Fibroblast of skin of left quadriceps (primary cell): ENCODE measurements at places on chromosomes 12 and 14.
A peak's percentile ranks its signal among the peaks of the same experiment; 100 is the strongest.

DNA sequence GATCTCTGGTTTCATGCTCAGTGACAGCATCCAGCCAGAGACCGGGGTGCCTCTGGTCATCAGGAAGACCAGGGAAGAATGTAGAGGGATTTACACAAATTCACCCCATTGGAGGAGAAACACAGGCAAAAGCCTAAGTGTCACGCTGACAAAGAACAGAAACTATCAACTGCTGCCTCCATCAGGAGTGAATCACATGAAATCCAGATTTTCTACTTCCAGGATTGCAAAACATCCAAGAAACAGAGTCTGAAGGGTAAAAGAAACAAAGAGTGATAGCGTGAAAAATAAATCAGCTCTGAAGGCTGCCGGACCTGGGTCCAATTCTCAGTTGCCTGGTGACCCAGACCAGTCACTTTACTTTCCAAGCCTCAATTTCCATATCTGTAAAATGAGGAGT is 136.1 kb upstream of the MAP1LC3B2 start:
- peak; percentile 70 for DNase-seq

DNA sequence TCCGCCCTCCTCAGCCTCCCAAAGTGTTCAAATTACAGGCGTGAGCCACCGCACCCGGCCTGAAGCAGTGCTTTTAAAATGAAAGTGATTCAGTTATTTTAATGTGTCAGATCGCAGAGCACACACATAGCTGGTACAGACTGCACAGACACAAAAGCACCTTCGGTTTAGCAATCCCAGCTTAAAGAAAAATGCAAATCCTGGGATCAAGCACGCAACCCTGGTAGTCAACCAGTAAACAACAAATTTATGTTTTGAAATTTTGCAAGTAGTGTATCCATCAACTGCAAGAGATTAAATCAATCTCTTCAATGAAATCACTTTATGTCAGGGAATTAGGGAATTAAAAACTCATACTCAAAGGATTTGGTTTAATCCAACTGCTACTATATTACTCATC is 28.4 kb downstream of the SLC38A1 start:
- no peak for DNase-seq

DNA sequence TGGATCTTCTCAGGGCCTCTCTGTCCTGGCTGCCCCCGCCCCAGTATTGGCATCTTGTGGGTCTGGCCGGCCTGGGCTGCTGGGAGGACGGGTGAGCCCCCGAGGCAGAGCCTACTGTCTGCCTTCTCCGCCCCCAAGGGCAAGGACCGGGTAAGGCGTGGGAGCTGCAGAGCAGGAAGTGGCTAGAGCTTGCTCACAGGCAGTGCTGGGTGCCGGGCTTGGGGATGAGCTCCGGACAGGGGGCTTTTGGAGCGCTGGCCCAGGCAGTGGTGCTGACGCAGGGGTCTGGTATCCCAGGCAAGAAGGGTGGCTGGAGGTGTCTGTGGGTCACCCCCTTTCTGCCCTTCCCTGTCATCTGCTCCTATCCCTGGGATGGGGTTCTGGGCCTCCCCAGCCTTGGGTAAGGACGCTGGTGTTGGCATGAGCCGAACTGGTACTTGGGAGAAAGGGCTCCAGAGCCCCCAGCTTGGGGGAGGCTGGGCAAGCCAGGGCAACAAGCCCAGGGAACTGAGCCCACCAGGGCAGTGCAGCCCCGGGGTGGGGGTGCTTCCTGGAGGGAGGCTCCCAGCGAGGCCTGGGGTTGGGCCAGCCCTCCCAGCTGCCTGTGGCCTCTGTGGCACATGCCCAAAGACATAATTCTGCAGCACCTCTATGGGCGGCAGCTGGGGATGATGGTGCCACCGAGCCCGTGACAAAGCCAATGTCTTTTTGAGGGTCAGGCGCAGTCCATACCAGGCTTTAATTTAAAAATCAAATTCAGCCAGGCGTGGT is 126.3 kb downstream of the KIF26A start:
- no peak for DNase-seq

- DNase-seq = no peak
Observed at GRCh38 chr12:89357297-89357730, 5.0 kb upstream of the DUSP6 start.

GRCh38 chr12:49483619-49484018 is 55.2 kb upstream of the KCNH3 start:
- DNase-seq = no peak

GRCh38 chr14:68604361-68604730 is 188.5 kb downstream of the ZFP36L1 start:
- DNase-seq = no peak

DNA sequence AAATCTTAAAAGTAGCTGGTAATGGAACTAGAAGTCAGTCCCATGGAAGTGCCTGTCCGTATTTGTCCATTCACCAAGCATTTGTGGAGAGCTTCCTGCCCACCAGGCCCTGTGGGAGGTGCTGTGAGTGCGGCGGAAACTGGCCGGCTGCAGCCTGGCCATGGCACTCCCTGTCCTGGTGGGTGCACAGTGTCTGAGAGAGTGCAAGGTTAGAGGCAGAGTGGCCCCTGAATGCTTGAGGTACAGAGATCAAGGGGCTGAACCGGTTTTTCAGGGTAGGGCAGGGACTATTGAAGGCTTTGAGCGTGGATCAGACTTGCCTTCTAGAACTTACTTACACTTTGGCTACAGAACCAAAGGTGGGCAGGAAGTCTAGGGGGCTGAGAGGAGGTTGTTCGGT is 92.9 kb downstream of the ESR2 start:
- DNase-seq = no peak

- no peak for DNase-seq
Observed at GRCh38 chr14:21768116-21768874, 94.7 kb upstream of the OR4E1 start.

- DNase-seq = no peak
Observed at GRCh38 chr12:15880721-15881120, 1.5 kb upstream of the STRAP start.

- DNase-seq = no peak
Observed at GRCh38 chr14:69771136-69771535, 4.2 kb downstream of the SRSF5 start.

- no peak for DNase-seq
Observed at GRCh38 chr14:20564501-20564997, 3.7 kb upstream of the RNASE9 start.

GRCh38 chr14:30277268-30277667 is 281.7 kb upstream of the G2E3 start:
- no peak for DNase-seq

DNA sequence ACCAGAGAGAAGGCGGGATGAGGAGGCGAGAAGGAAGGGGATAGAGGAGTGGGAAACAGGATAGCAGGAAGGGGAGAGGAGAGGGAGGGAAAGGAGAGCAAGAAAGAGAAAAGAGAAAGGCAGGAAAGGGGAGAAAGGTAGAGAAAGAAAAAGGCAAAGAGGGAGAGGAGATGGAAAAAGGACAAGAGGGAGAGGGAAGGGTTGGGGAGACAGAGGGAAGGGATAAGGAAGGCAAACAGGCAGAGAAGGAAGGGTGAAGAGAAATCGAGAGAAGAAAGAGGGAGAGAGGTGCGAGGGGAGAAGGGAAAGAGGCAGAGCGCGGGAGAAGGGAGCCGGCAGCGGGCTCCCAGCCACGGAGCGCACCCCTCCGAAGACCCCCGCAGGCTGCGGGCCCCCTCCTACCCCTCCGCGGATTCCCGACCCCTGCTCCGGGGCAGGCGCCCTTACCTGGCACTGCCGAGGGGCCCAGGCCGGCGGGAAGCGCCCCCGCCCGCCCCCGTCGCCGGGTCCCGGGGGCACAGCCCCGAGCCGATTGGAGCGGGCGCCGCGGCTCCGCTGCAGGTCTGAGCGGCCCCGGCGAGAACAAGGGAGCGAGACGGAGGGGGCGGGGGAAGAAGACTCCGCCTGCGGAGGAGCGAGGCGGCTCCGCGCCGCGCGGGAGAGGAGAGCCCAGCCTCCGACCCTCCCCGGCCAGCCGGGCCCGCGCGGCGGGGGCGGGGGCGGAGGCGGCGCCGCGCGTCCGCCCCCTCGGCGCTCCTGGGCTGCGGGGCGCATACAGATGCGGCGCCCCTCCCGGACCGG is at the start of gene CDH24:
TSS of gene CDH24 (minus strand) at position 565 of the 801 bp plus-strand sequence. CDS start 1,787 bp downstream, outside the sequence.
- DNase-seq = peak; percentile 32

GRCh38 chr12:111175396-111176094 is 193.3 kb downstream of the PHETA1 start:
- DNase-seq = no peak

- DNase-seq = no peak
Observed at GRCh38 chr14:54498579-54498978, 9.8 kb upstream of the GMFB start.

GRCh38 chr12:2856051-2856450 is 788 bp downstream of the TEX52 start:
- no peak for DNase-seq

GRCh38 chr14:76829650-76830421 is 3.6 kb downstream of the LRRC74A start:
- no peak for DNase-seq

DNA sequence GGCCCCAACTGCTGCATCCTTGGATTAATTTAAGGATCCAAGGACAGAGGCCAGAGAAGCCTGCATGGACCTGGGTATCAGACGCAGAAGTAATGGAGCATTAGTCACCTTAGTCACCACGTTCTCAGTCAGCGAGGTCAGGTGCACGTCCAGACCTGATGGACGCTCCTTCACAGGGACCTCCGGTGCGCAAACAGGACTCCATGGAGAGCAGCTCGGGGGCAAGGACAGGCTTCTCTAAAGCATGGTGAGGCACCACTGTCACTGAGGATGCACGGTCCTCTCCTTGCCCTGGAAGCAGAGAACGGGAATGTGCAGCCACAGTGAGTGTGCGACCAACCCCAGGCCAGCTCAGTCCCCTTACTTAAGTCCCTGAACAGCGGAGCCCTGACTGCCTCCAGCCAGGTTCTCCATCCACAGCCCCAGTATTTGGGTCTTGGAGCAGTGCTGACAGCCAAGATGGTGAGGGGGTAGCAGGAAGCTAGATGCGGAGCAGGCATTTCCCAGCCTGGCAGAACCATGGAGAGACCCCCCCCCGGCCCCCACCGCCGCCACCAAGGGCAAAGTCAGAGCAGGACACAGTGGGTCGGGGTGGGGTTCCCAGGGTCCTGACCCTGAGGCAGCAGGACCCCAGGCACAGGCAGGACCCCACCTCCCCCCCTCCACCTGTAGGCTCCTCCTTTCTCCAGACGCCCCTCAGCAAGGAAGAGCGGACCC is 253.4 kb upstream of the SFSWAP start:
- no peak for DNase-seq

GRCh38 chr14:75101491-75101890 is 25.4 kb downstream of the NEK9 start:
- DNase-seq = no peak

DNA sequence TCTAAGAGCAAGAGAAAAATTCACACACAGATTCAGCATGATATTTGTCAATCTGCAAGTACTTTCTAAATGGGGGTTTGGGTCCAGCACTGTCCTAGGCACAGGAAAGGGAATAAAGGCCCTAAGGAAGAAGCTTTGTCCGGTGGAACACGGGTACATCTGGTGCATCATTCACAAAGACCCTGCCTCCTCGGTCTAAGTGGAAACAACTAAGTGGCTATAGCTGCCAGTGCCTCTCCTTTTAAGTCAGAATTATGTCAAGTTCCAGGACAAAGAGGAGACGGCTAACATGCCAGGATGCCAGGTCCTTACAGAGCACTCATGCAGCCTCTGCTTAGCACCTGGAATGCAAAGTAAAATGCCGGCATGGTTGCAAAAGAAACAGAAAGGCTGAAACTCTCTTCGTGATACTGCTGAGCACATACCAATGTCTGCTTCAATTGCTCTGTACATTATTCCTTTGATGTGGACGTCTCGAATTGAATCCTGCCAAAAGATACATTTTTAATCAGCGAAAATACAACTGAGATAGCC is 47.5 kb downstream of the NT5DC3 start:
- DNase-seq = no peak

- no peak for DNase-seq
Observed at GRCh38 chr14:98692832-98693231, 579.2 kb downstream of the BCL11B start.

DNA sequence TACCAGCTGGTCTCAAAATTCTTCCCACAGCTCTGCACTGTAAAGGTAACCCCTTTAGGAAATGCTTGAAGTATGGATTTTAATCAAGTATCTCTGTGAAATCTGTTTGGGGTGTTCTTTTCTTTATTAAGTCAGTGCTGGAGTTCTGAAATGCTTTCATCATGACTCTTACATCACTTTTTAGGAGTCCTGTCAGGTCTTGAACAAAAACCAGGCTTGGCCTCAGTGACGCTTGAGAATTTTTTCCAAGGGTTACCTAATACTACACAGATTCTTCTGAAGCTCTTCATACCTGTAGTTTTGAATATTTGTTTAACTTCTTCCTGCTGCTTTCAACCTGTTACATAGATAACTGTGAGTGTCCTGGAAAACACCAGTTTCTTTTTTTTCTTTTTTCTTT is 47.0 kb upstream of the KCNH3 start:
- DNase-seq = no peak
